ENCODE measurements at places on chromosomes 1 and 21.
A peak's percentile ranks its signal among the peaks of the same experiment; 100 is the strongest.

DNA sequence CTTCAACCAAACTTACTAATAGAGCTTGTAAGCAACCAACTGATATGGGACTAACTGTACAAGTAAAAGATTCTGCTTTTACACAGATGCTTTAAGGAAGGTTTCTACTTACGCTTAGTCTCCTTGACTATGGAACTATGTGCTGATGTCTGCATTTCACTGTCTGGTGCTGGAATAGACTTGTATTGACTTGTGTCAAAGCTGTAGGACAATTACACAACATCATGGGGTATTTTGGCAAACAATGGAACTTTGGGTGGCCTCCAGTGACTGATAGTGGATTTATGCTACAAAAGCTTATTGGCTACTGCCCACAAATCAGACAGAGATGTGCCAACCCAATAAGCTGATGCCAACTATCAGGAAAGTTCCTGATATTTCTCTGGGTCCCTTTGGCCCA lies 10.6 kb downstream of the CBR1 start:
- DNase-seq, result no peak

- DNase-seq, result peak; percentile 18
Observed at GRCh38 chr1:52139817-52140540, 1.9 kb upstream of the ZFYVE9 start.

DNA sequence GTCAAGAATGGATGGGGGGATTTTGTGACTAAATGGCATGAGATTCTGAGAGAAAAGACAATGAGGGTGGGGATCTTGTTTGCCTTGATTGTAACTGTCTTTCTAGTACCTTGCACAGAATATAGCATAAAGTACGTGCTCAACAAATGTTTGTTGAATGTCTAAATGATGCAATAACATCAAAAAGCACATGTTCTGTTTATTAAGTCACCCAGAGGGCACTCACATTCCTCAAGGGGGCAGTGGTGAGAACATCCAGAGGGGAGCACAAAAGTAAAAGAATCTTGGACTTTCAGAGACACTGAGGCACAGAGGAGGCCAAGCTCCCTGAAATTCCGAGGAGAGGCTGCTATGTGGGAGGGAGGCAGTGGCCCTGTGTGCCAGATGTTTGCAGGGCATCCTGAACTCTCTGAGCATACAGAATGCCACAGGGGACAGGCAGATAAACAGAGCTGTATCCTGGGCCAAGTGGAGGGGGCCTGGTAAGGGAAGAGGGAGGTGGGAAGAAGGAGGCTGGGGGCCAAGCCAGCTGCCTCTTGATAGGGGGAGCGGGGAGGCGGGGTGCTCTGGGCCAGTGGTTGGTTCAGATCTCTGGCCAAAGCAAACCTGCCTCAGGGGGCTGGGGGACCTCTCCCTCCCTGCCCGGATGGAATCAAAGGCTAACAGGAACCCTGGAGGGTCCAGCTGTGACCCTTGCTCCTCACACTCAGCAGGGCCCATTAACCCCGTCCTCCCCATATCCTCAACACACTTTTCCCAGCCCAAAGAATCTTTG lies 6.5 kb upstream of the ATP1A2 start:
- DNase-seq, result peak; percentile 40

GRCh38 chr1:66996018-66996682 lies 57.8 kb downstream of the SLC35D1 start:
- DNase-seq, result peak; percentile 53

DNA sequence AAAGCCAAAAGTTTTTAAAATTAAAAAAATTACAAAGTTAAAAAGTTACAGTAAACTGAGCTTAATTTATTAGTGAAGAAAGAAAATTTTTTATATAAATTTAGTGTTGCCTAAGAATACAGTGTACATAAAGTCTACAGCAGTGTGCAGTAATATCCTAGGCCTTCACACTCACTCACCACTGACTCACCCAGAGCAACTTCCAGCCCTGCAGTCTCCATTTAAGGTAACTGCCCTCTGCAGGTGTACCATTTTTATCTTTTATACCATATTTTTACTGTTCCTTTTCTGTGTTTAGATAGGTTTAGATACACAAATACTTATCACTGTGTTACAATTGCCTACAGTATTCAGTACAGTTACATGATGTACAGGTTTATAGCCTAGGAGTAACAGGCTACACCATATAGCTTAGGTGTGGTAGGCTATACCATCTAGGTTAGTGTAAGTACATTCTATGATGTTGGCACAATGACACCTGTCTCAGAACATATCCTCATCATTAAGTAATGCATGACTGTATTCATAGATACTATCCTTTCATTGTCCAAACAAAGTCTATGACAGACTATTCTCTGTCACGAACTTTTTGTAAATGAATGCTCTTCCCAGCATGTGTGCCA lies 78.6 kb upstream of the PBX1 start:
- no peak for DNase-seq

DNA sequence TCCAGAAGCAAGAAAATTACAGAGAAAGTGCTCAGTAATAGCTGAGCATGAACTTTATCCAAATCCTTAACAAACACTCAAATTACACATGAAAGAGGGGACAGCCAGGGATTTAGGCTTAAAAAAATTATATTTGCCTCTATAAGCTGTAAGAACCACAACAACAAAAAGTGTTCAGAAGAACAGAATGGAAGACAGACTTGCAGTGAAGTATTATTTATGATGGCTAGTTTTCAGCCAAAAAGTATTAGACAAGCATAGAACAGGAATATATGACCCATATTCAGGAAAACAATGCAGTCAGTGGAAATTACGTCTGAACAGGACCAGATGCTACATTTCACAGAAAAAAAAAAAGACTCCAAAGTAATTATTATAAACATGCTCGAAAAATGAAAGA lies 1246.3 kb downstream of the NCAM2 start:
- DNase-seq, result no peak

DNA sequence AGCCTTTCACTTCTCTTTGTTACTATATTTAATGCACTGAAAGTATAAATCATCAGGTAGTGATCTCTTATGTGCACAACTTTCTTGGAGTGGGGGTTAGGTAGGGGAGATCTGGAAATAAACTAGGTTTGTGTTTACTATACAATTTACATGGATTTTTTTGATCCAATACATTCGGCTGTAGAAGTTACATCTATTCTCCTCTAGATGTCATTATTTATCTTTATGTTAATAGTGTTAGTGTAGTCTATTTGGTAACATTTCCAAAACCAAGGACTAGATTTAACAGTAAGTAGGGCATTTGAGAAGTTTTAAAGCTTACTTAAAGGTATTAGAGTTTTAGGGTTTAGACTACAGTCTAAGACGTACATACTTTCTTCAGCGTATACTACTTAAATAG lies 5.4 kb downstream of the VPS45 start:
- no peak for DNase-seq

All from activated naive CD8-positive, alpha-beta T cell treated with anti-CD3 and anti-CD28 coated beads, Interleukin-2, amount 50 U/mL, for 24 hours (primary cell).